PC-3 (cell line): ENCODE measurements at places on chromosomes 16 and 17. TPM values are rescaled to one million over a fixed set of nuclear protein-coding genes. Genes with fewer than 3 reads are reported as not detected.

Gene COPZ2
- total RNA-seq, result 0.63 and 1.3 TPM in 2 replicates

Gene CES4A
- 2.1 and 2.6 TPM in 2 replicates for total RNA-seq

Gene CEMP1
- total RNA-seq, result 0.46 TPM in 1 of 2 replicates, not detected in the other

Gene TPSD1
- not detected in 2 replicates for total RNA-seq

Gene FBXL16
- 4.3 and 7.5 TPM in 2 replicates for total RNA-seq

Gene ZNF750
- total RNA-seq, result not detected in 2 replicates

Gene C16orf96
- total RNA-seq, result not detected in 2 replicates

Gene SEZ6L2
- total RNA-seq, result 23.7 and 25.3 TPM in 2 replicates

Gene GNGT2
- 0.40 TPM in 1 of 2 replicates, not detected in the other for total RNA-seq

Gene GNG13
- not detected in 2 replicates for total RNA-seq

Gene TP53TG3C
- not detected in 2 replicates for total RNA-seq

Gene CBFA2T3
- total RNA-seq, result not detected in 2 replicates

Gene PRCD
- total RNA-seq, result 0.86 and 2.5 TPM in 2 replicates

Gene AOC2
- 0.63 and 1.4 TPM in 2 replicates for total RNA-seq

Gene STARD3
- 30.5 and 56.4 TPM in 2 replicates for total RNA-seq

Gene ASB16
- total RNA-seq, result 0.35 and 0.51 TPM in 2 replicates

Gene KRTAP4-6
- not detected in 2 replicates for total RNA-seq

Gene TBC1D3
- not detected in 2 replicates for total RNA-seq

Gene KIF19
- total RNA-seq, result not detected in 2 replicates

Gene TRPV2
- total RNA-seq, result 0.69 and 1.9 TPM in 2 replicates

Gene SPIRE2
- total RNA-seq, result 12.3 and 13.2 TPM in 2 replicates

Gene C16orf46
- total RNA-seq, result 0.73 TPM in 1 of 2 replicates, not detected in the other

Gene PPY
- not detected in 2 replicates for total RNA-seq

Gene KRT40
- not detected in 2 replicates for total RNA-seq

Gene ACE
- total RNA-seq, result 8.7 and 9.1 TPM in 2 replicates

Gene ALOX12B
- total RNA-seq, result 0.55 and 1.2 TPM in 2 replicates

Gene IL34
- total RNA-seq, result not detected in 2 replicates

Gene C16orf92
- not detected in 2 replicates for total RNA-seq

Gene OR3A3
- not detected in 2 replicates for total RNA-seq

Gene CCL7
- not detected in 2 replicates for total RNA-seq

Gene TBC1D28
- total RNA-seq, result not detected in 2 replicates

Gene MT3
- not detected in 2 replicates for total RNA-seq

Gene GCGR
- total RNA-seq, result 0.11 TPM in 1 of 2 replicates, not detected in the other

Gene TMIGD1
- not detected in 2 replicates for total RNA-seq

Gene LHX1
- total RNA-seq, result not detected in 2 replicates

Gene PRSS36
- 0.51 TPM in 1 of 2 replicates, not detected in the other for total RNA-seq

Gene PHOSPHO1
- total RNA-seq, result 1.1 and 1.7 TPM in 2 replicates

Gene TCAP
- 0.12 and 0.51 TPM in 2 replicates for total RNA-seq

Gene SLC35G6
- not detected in 2 replicates for total RNA-seq

Gene CACNG4
- 1.7 and 2.4 TPM in 2 replicates for total RNA-seq

Gene ZNF267
- total RNA-seq, result 4.5 and 10.2 TPM in 2 replicates

Gene SRCIN1
- 1.8 and 2.6 TPM in 2 replicates for total RNA-seq

Gene KCNG4
- 0.04 TPM in 1 of 2 replicates, not detected in the other for total RNA-seq

Gene CLEC3A
- not detected in 2 replicates for total RNA-seq

Gene OSGIN1
- 6.6 and 9.8 TPM in 2 replicates for total RNA-seq

Gene UBE2Z
- 131 and 144 TPM in 2 replicates for total RNA-seq

Gene TSPOAP1
- 4.3 and 8.3 TPM in 2 replicates for total RNA-seq

Gene MARVELD3
- 7.4 and 14.6 TPM in 2 replicates for total RNA-seq

Gene PEX12
- 2.4 and 3.9 TPM in 2 replicates for total RNA-seq

Gene EFCAB5
- 0.07 TPM in 1 of 2 replicates, not detected in the other for total RNA-seq

Gene SPEM1
- not detected in 2 replicates for total RNA-seq

Gene NDUFB10
- total RNA-seq, result 407 and 530 TPM in 2 replicates

Gene SLC52A1
- not detected in 2 replicates for total RNA-seq

Gene DNAH3
- total RNA-seq, result under 0.01 and 0.11 TPM in 2 replicates

Gene SLC5A10
- total RNA-seq, result not detected in 2 replicates

Gene CORO6
- 0.44 and 0.58 TPM in 2 replicates for total RNA-seq

Gene HLF
- total RNA-seq, result 0.23 and 0.66 TPM in 2 replicates

Gene PLA2G10
- 0.22 TPM in 1 of 2 replicates, not detected in the other for total RNA-seq
